Stimulated activated CD4-positive, alpha-beta T cell treated with anti-CD3 and anti-CD28 coated beads, Interleukin-15, amount 100 ng/mL, for 48 hours (primary cell): ENCODE measurements at places on chromosomes 13 and 19.

GRCh38 chr13:113853518-113854237 is 10.2 kb downstream of the GAS6 start:
- DNase-seq, result no peak

- DNase-seq, result no peak
These were observed 63.5 kb upstream of the DOCK9 start for GRCh38 chr13:99041337-99041736.

GRCh38 chr19:19540715-19541515 is 2.9 kb downstream of the CILP2 start:
- peak; percentile 85 for DNase-seq

- DNase-seq, result no peak
These were observed 8.8 kb downstream of the SPPL2B start for GRCh38 chr19:2337329-2337707.

- DNase-seq, result no peak
These were observed 76.6 kb downstream of the FGF9 start for GRCh38 chr13:21747456-21747855.
